ENCODE measurements at places on chromosomes 5 and 9. TPM values are rescaled to one million over a fixed set of nuclear protein-coding genes. Genes with fewer than 3 reads are reported as not detected.

The PCDHGA7 gene
- 1.3 TPM for total RNA-seq

The POLR3G gene
- total RNA-seq, result 4.9 TPM

GRCh38 chr5:53386341-53386740 is 94.1 kb upstream of the FST start:
- no peak for DNase-seq

DNA sequence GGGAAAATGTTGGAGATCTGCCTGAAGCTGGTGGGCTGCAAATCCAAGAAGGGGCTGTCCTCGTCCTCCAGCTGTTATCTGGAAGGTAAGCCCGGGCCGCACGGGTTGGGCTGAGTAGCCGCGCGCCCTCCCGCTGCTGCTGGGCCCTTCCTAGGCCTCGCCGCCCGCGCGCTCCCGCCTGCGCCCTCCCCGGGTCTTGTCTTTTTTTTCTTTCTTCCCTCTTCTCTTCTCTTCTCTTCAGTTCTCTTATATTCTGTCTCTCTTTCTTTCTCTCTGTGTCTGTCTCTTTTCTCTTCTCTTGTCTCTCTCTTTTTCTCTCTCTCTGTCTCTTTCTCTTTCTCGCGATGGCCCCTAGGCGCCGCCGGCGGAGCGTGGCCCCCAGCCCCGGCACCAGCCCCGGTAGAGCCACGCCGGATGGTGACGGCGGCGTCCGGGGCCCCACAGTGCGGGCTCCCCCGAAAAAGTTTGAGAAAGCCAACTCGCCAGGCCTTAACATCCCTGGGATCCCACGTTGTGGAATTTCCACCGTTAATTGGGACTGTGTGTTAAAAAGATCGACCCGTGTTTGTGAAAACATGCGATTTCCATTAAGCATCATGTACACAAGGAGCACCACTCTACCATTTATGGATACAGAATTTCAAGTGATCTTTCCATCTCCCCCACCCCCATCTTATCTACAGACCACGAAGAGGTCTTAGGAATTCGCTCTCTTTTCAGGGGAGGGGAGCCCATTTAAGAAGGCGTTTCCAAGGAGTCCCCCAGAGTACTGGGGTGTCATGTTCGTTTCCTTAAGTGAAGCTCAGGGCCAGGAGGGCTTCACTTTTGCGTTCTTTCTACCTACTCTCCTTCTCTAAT is 616 bp downstream of the ABL1 start:
- DNase-seq, result peak; percentile 49
